ENCODE measurements at places on chromosomes 13 and 19. TPM values are rescaled to one million over a fixed set of nuclear protein-coding genes. Genes with fewer than 3 reads are reported as not detected.

Gene PCDH20
- 24.0 TPM for total RNA-seq

Gene OR10H1
- not detected for total RNA-seq

Gene SLITRK6
- 48.4 TPM for total RNA-seq

Gene ZNF714
- total RNA-seq = 33.0 TPM

Gene SBK3
- not detected for total RNA-seq

Gene WDR87
- not detected for total RNA-seq

Gene KLK7
- total RNA-seq = not detected

Gene TNNI3
- total RNA-seq = 3.5 TPM

Data from diencephalon (tissue), 1 donor.